H9 (cell line): ENCODE measurements at places on chromosomes 5 and 9.

DNA sequence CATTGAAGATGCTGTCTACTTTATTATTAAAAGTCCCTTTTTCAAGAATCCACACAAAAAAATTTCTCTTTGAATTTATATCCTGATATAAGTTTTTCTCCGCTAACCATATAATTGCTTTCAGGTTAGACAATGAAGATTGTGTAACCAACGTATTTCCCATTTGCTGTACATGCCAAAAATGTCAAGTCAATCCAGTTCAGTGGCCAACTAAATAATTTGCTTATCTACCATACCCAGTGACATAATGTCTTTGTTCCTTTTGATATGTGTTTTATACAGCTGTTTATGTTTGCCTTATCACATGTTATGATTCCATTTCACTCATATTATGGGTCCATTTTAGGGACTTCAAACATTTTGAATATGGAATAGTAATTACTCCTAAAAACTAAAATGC lies 349.9 kb downstream of the EFNA5 start:
- DNase-seq, result no peak

DNA sequence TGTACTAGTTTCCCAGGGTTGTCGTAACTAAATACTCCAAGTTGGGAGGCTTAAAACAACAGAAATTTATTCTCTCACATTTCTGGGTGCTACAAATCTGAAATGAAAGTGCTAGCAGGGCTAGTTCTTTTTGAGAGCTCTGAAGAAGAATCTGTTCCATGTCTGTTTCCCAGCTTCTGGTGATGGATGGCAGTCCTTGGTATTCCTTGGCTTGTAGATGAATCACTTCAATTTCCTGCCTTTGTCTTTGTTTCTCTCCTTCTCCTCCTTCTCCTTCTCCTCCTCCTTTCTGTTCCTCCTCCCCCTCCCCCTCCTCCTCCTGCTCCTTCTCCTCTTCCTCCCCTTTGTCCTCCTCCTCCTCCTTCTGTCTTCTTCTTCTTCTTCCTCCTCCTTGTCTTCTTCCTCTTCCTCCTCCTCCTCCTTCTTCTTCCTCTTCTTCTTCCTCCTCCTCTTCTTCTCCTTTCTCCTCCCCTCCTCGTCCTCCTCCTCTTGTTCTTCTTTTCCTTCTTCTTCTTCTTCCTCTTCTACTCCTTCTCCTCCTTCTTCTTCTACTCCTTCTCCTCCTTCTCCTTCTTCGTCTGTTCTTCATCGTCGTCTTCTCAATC lies 104.7 kb upstream of the ANKRD55 start:
- DNase-seq, result no peak

DNA sequence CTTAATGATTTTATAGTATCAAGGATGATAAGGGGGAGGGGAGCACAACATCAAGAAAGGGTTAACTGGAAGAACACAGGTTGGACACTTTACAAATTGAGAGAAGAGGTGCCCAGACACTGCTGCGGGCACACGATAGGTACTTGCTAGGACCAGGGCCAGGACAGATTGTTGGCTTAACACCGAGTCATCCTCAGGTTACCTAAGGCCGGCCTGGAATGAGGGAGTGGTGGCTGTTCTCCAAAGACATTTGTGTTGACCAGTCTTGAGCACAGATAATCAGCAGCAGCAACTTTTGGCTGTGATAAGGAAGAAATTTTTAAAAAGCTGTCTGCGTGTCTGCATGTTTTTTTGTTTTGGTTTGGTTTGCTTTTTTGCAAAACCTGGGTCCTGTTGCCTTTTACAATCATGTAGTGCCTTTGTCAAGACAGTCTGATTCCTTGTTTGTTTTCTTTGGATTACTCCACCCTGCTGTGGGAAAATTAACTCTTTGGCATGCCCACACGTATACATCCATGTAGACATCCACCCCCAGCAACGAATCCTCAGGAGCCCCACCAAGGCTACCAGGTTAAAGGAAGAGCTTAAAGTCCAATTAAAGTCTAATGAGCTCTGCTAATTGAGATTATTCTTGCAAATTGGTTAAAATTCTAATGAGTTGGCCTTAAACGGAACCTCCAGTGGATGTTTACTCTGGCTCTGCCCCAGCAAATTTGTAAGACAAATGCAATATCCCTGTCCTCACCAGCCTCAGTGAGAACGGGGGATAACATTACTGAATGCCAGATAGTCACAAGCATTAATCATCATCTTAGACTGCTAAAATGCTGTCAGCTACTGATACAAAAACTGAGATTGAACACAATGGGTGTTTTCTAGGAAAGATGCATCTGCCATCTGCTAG lies 382.3 kb downstream of the ACTL7B start:
- no peak for DNase-seq

DNA sequence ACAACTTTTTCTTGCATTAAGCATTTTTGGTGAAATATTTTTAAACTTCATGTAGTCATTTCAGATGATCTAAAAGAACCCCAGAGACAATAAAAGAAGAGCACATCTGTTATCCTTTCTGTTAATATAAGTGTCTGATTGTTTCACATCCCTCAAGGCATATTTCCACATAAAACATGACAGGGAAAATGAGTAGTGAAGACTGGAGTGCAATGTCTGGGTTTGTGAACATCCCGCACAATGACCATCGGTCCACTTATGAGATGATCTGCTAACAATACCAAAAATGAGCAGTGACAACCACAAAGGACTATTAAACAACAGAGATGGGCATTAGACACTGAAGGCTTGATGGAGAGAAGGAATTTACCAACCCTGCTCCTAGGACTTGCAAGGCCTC lies 209.1 kb downstream of the NR2F1-AS1 start:
- no peak for DNase-seq

DNA sequence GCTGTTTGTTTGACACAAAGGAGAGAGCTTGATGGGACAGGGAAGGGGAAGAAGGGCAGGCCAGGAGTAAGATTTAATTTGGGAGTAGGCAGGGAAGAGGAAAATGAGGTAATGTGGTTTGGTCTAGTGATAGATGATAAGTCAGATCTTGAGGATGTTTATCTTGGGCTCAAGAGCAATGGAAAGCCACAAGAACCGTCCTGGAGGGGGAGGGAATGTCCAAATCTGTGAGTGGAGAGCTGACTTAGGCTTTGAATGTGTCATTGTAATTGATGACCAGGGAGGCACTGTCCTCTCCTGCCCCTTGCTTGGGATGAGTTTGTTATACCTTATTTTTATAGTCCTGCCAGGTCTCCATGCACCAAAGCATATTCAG lies 37.5 kb downstream of the MAMDC2 start:
- no peak for DNase-seq

DNA sequence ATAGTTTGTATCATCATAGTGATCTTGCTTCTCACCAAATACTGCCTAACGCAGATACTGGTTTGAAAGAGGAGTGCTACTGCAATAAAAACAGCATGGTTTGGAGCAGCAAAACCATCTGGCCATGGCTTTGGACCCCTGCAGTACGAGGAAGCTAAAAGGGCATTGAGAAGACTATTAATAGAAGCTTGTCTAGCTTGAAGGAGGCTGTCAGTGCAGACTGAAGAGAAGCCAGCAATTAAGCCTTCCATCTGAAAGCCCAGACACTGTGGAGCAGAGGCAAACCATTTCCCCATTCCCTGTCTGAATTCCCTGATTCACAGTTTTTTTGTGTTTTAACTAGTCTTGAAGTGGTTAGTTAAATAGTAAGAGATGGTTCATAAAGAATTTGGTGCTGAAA lies 281.6 kb downstream of the PTPRD start:
- no peak for DNase-seq

DNA sequence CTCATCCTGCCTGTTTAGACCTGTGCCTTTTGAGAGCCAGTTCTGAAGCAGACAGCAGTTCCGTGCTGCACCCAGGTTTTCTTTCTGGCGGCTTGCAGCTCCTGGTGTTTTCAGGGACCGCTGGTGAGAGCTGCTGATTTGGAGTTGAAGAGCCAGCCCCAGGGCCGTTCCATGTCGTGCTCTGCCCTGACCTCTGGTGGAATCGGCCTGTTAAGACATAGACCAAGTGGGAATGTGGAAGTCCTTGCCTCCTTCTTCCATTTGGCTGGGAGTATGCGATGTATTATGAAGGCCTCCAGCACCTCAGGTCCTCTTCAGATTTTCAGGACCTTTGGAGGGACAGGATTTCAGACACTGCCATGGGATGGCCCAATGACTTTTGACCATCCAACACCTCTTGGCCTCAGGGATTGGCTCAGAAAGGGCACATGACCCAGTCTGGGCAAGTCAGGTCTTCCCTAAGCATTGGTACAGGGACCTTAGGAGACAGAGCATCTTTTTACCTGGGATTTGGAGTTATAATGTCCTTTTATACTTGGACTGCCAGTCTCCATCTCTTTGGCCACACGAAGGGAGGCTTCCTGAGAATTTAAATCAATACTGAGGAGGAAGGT lies 136.1 kb upstream of the CLINT1 start:
- peak; percentile 90 for DNase-seq

GRCh38 chr5:83058726-83059125 lies 18.5 kb downstream of the TMEM167A start:
- DNase-seq, result no peak

DNA sequence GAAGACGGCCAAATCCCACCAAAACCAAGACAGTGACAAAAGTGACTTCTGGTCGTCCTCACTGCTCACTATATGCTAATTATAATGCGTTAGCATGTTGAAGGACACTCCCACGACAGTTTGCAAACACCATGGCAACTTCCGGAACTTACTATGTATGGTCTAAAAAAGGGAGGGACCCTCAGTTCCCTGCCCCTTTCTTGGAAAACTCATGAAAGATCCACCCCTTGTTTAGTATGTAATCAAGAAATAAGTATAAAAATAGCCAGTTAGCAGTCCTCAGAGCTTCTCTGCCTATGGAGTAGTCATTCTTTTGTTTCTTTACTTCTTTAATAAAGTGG lies 9.5 kb downstream of the FCN2 start:
- DNase-seq, result no peak

- no peak for DNase-seq
These were observed 237.1 kb downstream of the DMRTA1 start for GRCh38 chr9:22683700-22684075.

- DNase-seq, result no peak
These were observed 25.6 kb downstream of the RNF130 start for GRCh38 chr5:180045889-180046499.

GRCh38 chr5:16726538-16726946 lies 109.7 kb upstream of the RETREG1 start:
- no peak for DNase-seq

GRCh38 chr5:139273572-139274289 lies 19.8 kb upstream of the MATR3 start:
- DNase-seq, result peak; percentile 90

- no peak for DNase-seq
These were observed 233.2 kb upstream of the RASEF start for GRCh38 chr9:83296123-83296522.

DNA sequence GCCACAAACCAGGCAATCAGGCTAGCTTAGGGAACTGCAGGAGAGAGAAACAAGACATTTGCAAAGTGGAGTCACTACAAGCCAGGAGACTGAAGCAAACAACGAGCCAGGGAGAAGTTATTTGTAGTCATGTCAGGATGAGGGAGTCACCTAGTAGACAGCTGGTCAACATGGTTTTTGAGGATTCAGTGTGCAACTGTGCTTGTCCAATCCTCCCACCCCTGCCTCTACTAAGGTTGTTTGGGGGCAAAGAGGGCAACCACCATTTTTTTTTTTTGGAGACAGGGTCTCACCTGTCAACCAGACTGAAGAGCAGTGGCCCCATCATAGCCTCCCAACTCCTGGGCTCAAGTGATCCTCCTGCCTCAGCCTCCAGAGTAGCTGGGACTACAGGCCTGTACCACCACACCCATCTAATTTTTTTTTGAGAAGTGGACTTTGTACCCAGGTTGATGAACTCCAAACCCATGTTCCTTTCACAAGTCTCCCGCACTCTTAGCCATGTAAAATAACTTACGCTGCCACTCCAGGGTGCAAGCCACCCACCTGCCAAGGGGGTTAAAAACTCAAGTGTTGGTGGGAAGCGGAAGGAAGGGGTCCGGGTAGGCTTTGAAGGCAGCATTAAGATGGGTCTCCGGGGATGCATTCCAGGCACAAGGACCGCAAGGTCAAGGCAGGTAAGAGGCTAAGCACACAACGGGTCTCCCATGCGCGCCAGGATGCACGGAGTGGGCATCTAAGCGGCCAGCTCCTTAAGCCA lies 995 bp downstream of the RPL35 start:
- no peak for DNase-seq

DNA sequence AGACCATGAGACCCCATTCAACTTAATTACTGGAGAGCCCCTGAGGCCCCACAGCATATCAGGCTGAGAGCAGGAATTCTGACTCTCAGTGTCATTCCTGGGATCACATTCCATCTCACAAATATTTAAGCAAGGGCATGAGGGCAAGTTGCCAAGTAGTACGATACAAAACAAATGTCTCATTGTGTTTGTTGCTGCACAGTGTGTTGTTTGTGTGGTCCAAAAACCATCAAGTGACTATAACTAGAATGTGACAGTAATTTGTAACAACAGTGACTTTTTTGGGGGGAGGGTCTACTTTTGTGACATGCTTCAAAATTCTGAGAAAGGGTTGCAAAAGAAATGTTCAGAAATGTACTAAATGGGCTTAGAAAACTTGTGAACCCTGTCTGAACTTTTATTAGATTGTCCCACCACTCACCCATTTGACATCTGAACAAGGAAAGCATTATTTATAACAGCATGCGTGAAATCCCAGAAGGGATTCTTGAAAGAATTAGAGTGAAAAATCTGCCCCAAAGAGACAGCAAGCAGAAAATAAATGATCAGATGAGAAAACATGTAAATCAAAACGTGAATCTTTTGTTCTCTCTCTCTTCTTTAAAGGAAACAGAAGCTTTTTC lies 347.0 kb downstream of the NTRK2 start:
- no peak for DNase-seq

DNA sequence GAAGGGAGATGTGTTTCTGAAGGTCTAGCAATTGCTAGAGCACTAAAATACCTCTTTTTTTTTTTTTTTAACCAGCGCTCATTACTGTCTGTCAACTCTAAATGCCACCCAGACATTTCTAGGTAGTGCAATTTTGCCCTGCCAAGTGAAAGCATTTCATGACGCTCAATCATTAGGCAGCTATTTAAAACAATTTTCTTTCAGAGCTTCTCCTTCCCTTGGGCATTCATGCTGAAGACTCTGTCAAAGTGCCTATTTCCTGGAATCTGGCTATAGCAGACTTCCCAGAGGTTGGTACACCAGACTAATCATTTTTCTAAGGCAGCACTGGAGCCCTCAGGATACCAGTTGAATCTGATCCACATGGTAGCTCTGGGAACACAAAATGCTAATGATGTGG lies 97.0 kb upstream of the ANKRD55 start:
- DNase-seq, result no peak

DNA sequence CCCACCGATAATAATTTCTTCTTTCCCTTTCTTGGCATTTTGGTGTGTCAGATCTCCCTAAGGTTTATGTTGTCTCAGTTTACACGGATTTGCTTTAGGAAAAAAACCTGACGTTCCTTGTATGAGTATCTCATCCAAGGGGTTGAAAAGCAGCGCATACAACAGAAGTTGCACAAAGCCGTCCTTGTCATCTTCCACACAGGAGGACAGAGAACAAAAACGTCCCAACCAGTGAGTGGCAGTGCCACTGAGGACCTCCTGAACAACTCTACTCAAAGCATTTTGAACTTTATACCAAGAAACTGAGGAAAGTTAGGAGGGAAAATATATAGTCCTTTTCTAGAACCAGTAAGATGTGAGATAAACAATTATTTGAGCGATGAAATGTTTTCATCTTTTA lies 547.0 kb downstream of the PDE4D start:
- DNase-seq, result no peak
